ENCODE measurements at places on chromosomes 6 and 20.

DNA sequence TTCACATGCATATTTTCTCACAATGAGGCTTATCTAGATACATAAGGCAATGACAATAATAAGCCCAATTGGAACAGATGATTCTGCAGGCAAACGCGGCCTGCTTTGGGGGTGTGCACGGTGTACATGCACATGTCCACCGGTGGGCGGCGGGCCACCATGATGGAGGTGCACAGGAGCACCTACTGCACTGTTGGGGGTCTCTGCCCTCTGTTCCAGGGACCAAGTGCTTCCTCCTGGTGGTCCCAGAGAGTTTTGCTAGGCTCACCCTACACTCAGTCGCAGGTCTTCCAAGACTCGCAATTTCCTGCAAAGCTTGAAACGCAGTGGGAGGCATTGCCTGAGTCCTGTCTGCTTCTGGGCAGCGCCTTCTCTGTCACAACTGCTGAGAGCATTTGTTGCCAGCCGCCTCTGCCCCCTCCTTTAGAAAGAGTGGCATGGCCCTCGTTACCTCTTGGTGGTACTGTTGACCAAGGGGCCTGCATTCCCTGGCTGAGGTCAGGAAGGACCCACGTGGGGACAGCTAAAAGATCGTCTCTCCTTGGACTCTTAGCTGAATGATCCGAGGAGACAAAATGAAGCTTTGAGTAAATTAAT lies 135.3 kb downstream of the ERMARD start:
- no peaks in the 10 kb centered on the region for H3K36me3 ChIP-seq
- H3K4me3 ChIP-seq = no peak overlapping the region
- H3K27ac ChIP-seq = no peak overlapping the region
- DNase-seq = no peak

DNA sequence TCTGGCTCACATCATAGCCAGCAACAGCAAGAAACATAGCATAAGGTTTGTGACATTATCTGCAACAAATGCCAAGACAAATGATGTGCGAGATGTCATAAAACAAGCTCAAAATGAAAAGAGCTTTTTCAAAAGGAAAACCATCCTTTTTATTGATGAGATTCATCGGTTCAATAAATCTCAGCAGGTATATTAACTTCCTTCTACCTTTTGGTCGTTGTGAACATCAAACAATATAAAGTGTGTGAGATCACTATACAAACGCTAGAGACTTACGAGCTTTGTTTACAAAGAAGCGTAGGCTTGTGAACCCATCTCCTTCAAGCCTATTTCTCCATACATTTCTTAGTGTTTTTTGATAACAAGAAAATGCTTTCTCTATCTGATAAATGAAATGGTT lies 3.5 kb downstream of the WRNIP1 start:
- H3K4me3 ChIP-seq = no peak overlapping the region
- peaks cover 16% of the 10 kb centered on the region for H3K4me1 ChIP-seq
- H3K36me3 ChIP-seq = peaks cover 21% of the 10 kb centered on the region
- no peaks in the 10 kb centered on the region for H3K27me3 ChIP-seq
- H3K27ac ChIP-seq = no peak overlapping the region

DNA sequence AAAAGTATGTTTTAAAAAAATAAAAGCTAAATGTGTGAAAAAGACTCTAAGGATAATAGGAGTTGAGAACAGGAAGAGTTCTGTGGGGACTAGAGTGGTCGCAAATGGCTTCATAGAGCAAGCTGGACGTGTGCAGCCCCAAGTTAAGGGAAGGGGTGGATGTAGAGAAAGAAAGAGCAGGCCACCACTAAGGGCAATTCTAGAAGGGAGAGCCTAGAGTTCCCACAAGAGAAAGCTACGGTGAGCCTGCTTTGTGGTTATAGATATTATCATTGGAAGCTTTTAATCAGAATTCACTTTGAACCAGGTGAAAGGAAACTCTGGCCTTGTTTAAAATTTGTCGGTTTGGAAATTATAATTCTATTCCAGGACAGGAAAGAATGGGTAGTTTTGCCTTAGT lies 101.6 kb downstream of the HIVEP2 start:
- no peaks in the 10 kb centered on the region for H3K36me3 ChIP-seq
- H3K27ac ChIP-seq = peak overlapping the region; percentile 95
- H3K4me3 ChIP-seq = peak overlapping the region; percentile 44
- no peaks in the 10 kb centered on the region for H3K27me3 ChIP-seq

GRCh38 chr20:10111959-10112250 lies 77.1 kb downstream of the ANKEF1 start:
- no peak overlapping the region for H3K27ac ChIP-seq
- no peaks in the 10 kb centered on the region for H3K36me3 ChIP-seq
- no peak overlapping the region for H3K4me3 ChIP-seq
- no peak for DNase-seq
- H3K4me1 ChIP-seq = no peaks in the 10 kb centered on the region

DNA sequence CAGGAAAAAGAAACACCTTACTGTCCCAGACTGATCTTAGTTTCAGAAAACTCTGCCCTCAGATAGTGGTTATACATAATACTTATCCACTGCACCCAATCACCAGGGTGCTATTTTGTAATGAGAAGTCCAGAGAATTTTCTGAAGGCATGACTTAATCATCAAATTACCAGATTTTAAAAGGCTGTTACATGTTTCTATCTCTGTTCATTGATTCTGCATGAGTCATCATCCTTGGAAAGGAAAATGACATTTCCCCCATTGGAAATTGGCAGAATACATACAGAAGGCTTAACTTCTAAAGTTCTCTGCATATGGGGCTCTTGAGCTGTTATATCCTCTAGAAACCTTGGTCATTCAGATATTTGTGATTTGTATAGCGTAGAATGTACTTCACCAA lies 587.9 kb upstream of the FLRT3 start:
- no peaks in the 10 kb centered on the region for H3K4me1 ChIP-seq
- no peak overlapping the region for H3K27ac ChIP-seq
- H3K27me3 ChIP-seq = no peaks in the 10 kb centered on the region
- no peak overlapping the region for H3K4me3 ChIP-seq
- no peaks in the 10 kb centered on the region for H3K36me3 ChIP-seq

DNA sequence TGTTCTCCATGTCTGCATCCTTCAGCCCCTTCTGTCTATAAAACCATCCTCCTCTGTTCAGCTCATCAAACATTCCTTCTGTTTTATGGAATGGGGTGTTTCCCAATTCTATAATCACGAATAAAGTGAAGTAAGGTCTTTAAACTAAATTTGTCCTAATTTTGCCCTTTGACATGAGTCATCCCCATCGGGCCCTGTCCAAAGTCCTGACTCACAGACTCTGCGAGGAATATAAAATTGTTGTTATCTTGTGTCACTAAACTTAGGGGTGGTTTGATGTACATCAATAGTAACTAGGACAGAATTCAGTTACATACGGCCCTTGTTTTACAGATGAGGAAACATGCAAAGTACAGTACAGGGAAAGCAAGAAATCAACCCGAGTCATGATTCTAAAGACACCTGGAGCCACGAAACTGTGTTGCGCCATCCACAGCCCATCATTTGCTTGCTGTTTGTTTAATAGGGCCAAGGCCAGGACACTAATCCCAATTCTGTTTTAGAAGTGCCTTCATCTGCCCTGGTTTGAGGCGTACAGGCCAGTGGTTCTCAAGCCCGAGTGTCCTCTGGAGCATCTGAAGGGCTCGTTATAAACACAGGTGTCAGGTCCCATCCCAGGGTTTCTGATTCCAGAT lies 2.8 kb downstream of the ACSS1 start:
- no peak overlapping the region for H3K4me3 ChIP-seq
- H3K27ac ChIP-seq = no peak overlapping the region
- DNase-seq = no peak
- H3K36me3 ChIP-seq = no peaks in the 10 kb centered on the region
- H3K27me3 ChIP-seq = no peaks in the 10 kb centered on the region

DNA sequence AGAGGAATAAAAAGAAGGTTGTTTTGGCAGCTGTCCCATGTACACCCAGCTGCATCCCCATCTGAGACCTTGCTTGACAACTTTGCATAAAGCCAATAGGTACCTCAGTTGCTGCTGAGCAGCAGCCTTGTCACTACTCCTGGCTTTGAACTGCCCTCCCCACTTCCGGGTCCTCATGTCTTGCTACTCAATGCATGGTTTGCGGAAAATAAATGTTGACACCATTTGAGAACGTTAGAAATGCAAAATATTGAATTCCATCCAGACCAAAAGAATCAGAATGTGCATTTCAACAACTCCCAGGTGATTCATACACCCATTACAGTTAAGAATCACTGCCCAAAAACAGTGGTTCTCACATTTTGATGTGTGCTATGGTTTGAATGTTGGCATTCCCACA lies 32.9 kb downstream of the GPX5 start:
- no peak overlapping the region for H3K4me3 ChIP-seq
- no peaks in the 10 kb centered on the region for H3K36me3 ChIP-seq
- no peak for DNase-seq
- no peak overlapping the region for H3K27ac ChIP-seq
- H3K27me3 ChIP-seq = peaks cover 2% of the 10 kb centered on the region

GRCh38 chr6:82144007-82144851 lies 103.3 kb downstream of the IBTK start:
- no peaks in the 10 kb centered on the region for H3K27me3 ChIP-seq
- no peaks in the 10 kb centered on the region for H3K4me1 ChIP-seq
- no peak overlapping the region for H3K27ac ChIP-seq
- no peaks in the 10 kb centered on the region for H3K36me3 ChIP-seq
- no peak overlapping the region for H3K4me3 ChIP-seq

- no peaks in the 10 kb centered on the region for H3K4me1 ChIP-seq
- no peak overlapping the region for H3K4me3 ChIP-seq
- no peaks in the 10 kb centered on the region for H3K36me3 ChIP-seq
- no peak overlapping the region for H3K27ac ChIP-seq
- no peak for DNase-seq
These were observed 486.1 kb downstream of the QKI start for GRCh38 chr6:163900570-163900969.

- no peak overlapping the region for H3K4me3 ChIP-seq
- DNase-seq = no peak
- no peaks in the 10 kb centered on the region for H3K36me3 ChIP-seq
- no peaks in the 10 kb centered on the region for H3K27me3 ChIP-seq
- H3K27ac ChIP-seq = no peak overlapping the region
- no peaks in the 10 kb centered on the region for H3K4me1 ChIP-seq
These were observed 286.7 kb upstream of the SPTLC3 start for GRCh38 chr20:12722091-12722490.

DNA sequence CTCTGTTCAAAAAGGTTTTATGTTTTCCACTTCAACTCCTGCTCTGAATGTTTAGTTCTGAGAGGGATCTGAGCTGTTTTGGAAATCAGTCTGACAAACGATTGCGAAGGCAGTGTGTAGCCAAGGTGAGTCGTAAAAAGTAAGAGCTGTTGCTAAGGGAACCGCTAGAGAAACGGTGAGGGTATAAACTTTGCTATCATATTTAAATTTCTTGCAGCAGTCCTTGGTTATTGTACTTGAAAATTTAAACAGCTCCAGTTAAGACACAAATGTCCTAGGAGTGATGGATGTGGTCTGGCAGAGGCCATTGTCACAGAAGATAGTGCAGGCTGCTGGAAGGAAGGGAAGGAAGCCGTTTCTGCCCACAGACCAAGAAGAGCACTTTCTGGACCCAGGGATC lies 64.9 kb upstream of the CITED2 start:
- H3K36me3 ChIP-seq = no peaks in the 10 kb centered on the region
- no peak overlapping the region for H3K27ac ChIP-seq
- H3K4me1 ChIP-seq = no peaks in the 10 kb centered on the region
- no peak for DNase-seq
- H3K27me3 ChIP-seq = no peaks in the 10 kb centered on the region
- H3K4me3 ChIP-seq = no peak overlapping the region

- no peak overlapping the region for H3K4me3 ChIP-seq
- no peaks in the 10 kb centered on the region for H3K36me3 ChIP-seq
- no peaks in the 10 kb centered on the region for H3K27me3 ChIP-seq
- DNase-seq = no peak
These were observed 218.2 kb downstream of the ZDHHC14 start for GRCh38 chr6:157599191-157599590.

DNA sequence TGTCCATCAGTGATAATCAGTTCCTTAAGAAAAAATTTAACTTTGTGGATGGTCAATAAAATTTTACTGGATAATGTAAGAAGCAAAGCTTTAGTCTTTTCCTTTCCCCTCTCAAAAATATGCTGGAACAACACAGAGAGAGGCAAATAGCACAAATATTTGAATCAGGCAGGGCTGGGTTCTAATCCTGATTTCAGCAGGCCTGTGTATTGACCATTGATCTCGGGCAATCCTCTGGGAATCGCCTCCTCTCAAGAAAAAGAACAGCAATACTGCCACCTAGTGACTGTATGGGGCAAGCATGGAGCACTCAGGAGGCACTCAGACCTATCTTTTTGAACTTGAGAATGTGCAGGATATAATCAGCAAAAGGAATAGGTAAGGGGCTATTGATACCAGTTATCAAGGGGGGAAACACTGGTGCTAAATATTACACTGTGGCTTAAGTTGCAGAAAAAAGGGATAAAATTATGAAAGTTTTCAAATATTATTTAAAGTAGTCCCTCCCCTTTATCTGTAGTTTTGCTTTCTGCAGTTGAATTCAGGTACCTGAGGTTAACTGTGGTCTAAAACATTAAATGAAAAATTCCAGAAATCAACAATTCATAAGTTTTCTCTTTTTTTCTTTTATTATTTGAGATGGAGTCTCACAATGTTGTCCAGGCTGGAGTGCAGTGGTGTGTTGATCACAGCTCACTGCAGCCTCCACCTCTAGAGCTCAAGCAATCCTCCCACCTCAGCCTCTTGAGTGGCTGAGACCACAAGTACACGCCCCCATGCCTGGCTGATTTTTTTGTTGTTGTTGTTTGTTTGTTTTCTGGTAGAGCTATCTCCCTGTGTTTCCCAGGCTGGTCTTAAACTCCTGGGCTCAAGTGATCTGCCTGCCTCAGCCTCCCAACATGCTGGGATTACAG lies 91.8 kb upstream of the NHSL1 start:
- H3K27ac ChIP-seq = no peak overlapping the region
- peaks cover 4% of the 10 kb centered on the region for H3K4me1 ChIP-seq
- no peaks in the 10 kb centered on the region for H3K27me3 ChIP-seq

DNA sequence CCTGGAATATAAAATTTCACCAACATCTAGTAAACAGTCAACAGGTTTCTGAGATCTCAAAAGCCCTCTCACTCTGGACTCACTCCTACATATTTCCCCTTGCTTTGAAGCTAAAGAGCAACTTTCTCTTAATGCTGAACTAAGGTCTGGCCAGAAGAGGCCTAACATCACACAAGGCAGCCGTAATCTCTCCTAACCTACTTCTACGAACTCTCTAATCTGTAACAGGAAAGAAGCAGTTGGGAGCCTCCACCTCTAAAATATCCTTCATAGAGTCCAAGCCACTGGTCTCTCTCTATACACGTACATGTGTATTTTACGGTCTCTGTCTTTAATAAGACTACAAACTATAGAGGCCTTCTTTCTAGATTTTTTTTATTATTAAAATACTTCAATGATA lies 72.0 kb downstream of the REV3L start:
- no peak overlapping the region for H3K4me3 ChIP-seq
- no peaks in the 10 kb centered on the region for H3K4me1 ChIP-seq
- no peak overlapping the region for H3K27ac ChIP-seq
- peaks cover 5% of the 10 kb centered on the region for H3K36me3 ChIP-seq
- H3K27me3 ChIP-seq = no peaks in the 10 kb centered on the region

All from effector memory CD4-positive, alpha-beta T cell (primary cell).